K562 (cell line): ENCODE measurements at places on chromosomes 7 and 10. TPM values are rescaled to one million over a fixed set of nuclear protein-coding genes. Genes with fewer than 3 reads are reported as not detected.

GRCh38 chr10:123868038-123869019, 23.3 kb downstream of the CPXM2 start:
- no peak for DNase-seq

DNA sequence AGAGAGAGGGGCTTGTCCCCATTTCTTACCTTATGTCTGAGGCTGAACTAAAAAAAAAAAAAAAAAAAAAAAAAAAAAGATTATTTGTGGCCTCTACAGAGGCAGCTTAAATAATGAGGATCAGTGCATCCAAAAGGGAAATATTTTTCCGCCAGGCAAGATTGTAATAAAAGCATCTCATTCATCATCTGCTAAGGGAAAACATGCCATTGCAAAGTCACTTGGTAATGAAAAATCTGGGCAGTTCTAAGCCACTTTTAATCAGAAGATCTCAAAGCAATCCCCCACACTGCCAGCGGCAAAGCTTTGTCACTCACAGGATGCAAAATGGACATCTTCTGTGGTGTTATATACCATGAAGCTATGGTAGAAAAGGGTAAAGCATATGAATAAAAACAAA, 3.8 kb downstream of the FAM107B start:
- DNase-seq, result no peak

The BICC1 gene
- not detected in 2 replicates for polyA plus RNA-seq

DNA sequence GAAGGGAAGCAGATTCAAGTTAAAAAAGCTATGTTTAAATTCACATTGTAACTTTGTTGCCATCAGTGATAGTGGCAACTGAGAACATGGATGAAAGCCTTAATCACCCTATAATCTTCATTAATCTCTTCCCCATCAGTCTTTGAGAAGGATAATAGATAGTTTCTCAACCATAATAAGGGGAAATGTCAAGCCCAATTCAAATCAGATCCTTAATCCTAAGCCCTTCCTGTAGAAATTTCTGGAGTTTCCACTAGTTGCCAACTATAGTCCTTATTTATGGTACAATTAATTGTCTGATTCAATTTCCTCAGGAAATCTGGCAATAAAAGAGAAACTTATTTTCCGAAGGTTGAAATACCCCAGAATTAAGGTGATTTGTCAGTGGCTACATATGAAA, 431.8 kb downstream of the ZWINT start:
- no peak for DNase-seq

DNA sequence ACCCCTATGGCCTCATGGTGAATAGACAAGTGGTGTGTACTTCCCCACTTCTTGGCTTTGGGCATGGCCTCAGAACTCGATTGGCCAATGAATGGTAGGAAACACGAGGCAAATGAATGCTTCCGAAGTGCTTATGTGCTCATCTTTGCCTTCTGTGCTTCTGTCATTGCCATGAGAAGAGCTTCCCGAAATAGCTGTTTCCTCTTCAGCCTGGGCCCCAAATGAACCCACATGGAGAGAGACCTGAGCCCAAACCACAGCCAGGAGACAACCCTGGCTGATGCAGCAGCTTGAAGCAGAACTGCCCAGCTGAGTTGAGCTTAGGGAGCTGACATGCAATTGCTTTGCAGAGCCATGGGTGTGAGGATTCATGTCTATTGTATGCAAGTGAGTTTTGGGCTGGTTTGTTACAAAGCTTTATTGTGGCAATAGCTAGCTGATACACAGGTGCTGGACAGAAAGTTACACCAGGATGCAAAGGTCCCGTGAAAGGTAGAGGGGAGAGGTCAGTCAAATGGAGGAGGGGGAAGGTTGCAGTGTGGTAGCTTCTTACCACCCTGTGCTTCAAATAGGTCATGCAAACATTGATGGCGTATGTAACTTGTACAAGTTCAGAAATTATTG, 328.2 kb downstream of the PLXNA4 start:
- DNase-seq, result no peak

DNA sequence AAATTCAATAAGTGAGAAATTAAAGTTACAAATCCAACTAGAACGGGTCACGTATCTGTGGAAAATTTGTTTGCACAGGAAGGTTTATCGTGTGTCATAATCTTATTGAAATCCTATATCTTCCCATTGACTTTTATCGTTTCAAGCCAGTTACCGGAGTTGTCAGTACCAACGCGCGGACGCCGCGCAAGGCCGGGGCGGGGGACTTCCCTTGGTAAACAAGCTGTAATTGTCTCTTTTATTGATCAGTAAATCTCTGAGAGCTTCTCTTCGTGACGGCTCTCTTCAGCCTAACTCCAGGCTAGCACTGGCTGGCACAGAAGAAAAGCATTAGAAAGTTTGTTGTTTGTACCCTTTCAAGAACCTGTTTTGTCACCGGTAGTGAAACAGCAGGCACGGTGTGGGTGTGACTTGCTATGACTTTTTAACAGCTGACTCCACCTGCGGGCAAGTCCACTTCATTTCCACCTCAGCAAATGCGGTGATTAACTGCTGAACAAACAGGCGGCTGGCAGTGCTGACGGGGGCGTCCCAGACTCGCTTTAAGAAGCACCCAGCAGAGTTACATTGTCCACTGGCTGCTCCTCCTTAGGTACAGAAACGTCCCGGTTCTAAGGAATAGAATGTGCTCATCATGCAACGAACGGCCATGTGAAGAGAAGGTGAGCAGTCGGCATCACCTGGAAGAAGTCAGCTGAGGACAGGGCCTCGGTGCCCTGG, 215.8 kb downstream of the MAD1L1 start:
- no peak for DNase-seq

DNA sequence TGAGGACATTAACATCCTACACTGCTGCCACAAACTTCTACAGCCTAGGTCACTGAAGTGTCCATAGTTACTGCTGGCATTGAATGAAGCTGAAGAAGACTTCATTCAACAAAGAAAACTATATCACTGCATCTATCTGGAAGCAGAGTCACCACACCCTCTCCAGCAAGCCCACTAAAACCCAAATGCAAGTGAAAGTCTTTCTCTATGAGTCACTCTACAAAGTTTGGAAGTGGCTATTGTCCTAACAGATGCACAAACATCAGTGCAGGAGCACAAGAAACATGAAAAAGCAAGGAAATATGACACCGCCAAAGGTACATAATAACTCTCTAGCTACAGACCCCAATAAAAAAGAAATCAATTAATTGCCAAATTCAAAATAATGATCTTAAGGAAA, 43.5 kb upstream of the CAMK2B start:
- no peak for DNase-seq

The PMS2 gene
- 12.2 and 12.6 TPM in 2 replicates for polyA plus RNA-seq

DNA sequence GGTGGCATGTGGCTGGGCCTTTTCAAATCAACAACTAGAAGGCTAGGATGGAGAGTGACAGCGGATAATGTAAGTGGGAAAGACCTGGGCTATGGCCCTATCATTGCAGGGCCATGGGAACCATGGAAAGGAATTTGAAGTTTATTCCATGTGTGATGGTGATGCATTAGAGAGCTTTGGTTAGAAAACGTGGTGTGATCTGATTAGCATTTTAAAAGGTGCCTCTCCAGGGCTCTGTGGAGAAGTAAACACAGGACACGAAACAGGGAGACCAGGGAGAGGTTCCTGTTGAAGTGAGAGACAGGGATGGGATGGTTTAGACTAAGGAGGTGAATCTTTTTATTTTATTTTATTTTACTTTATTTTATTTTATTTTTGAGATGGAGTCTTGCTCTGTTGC, 749.5 kb downstream of the GATA3 start:
- DNase-seq, result no peak

GRCh38 chr7:2820508-2820934, 23.6 kb downstream of the GNA12 start:
- no peak for DNase-seq

DNA sequence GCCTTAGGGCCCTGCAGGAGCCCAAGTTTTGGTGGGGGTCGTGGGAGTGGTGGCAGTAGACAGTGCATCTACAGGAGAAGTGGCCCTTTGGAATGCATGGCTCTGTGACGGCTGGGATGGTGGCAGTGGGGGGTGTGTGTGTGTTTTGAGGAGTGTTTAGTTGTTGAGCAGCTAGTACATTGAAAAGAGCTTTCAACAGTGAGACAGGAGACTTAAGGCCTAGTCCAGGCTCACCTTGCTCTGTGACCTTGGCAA, 27.1 kb downstream of the ZNF775 start:
- DNase-seq, result no peak

DNA sequence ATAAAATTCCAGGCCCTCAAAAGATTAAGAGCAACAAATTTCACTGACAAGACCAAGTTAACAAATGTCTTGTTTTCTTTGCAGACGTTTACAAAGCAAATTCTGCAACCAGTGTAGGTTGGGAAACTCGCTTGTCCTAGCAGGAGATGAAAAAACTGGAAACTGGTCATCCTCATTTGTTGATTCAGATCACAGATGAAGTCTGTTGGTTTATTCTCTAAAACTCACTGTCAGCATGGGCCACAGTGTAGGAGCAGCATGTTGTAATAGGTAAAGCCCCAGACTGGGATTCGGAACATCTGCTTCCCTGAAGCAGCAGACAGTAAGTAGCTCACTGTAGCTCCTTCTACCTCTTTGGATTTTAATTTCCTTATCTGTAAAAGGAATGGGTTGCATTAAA, 31.5 kb downstream of the PANK1 start:
- no peak for DNase-seq

GRCh38 chr10:43193496-43194080, 55.3 kb downstream of the CSGALNACT2 start:
- no peak for DNase-seq

DNA sequence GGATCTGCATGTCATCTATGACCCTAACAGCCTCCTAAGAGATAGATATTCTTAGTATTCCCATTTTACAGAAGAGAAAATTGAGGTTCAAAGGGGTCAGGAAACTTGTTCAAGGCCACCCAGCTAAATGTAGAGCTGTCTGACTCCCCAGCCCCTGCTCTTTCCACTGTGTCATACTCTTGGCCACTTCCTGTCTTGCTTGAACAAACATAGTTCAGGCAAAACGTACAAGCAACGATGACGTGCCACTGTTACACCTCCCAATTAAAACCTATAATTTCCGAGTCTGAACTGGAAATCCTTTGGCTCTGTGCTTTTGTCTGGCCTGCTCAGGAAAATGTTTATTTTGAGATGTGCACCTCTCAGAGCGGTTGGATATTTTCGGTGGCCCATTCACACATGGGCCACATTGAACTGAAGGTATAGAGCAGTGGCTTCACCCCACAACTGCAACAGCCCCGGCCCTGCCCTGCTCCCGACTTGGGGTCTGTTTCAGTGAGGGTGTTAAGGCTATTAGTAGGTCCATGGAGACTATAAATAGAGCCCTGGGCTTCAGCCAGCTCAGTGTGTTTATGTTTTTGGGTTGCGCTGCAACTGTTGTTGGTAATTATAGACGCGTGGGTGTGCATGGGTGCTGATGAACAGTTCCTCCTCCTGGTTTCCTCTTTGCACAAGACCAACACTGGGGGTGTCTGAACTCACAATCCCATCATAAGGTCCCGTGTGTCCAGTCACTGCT, 172.3 kb upstream of the ADO start:
- DNase-seq, result no peak
